Hypothalamus (tissue), 51 donors: ENCODE measurements at places on chromosomes 16 and 17.

- DNase-seq, result no peak
Measured at GRCh38 chr17:81267390-81268067, 27.6 kb downstream of the SLC38A10 start.

- no peak for DNase-seq
Measured at GRCh38 chr16:28873543-28874201, 4.6 kb upstream of the ATP2A1 start.

DNA sequence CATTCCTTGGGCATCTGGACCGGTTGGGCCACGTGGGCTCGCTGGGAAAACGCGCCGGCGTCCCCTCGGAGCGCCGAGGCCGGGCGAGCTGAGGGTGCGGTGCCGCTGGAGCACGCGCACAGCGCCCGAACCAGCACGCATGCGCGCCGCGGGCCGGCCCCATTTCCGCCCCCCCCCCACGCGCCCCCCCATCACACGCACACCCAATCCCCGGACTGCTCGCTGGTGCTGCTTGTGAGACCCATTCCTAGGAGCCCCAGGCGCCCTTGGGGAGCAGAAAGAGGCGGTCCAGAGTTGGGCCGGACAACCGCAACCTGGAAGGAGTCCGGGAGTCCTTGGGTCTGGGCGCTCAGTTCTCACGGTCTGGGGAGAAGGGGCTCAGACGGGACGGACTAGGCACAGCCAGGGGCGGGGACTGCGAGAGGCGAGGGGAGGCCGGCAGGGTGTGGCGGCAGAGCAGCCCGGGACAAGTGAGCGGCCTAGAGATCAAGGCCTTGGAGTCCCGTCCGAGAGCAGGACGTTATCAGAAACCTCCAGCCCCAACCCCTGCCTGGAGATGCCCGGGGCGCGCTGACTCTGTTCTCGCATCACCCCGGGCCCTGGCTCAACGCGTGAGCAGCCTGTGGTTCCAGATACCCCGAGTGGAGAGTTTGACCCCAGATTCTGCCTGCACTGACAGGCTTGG, 6.0 kb upstream of the CBX8 start:
- no peak for DNase-seq

GRCh38 chr16:87254734-87255133, 62.5 kb downstream of the C16orf95 start:
- DNase-seq, result no peak

GRCh38 chr16:85916141-85916890, 17.4 kb downstream of the IRF8 start:
- DNase-seq, result no peak

DNA sequence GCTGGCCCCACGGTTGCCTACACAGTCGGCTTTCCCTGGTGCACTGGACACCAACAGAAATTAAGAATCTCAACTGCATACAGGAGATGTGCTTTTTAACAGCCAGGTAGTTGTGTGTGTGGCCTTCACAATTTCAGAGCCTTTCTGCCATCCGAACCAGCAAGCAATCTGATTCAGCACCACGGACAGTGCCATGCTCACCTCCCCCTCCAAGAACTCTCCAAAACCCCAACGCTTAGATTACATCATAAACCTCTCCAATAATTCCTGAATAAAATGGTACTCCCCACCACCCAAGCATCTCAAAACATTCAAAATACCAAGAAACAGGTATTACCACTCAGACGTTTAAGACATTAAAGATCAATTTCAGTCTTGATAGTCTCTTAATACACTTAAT, 31.8 kb downstream of the USP7 start:
- DNase-seq, result no peak

GRCh38 chr16:11256661-11257130, 692 bp upstream of the SOCS1 start:
- peak; percentile 21 for DNase-seq

GRCh38 chr17:59491353-59492090, 73.9 kb upstream of the DHX40 start:
- no peak for DNase-seq

GRCh38 chr17:8975091-8975725, 9.7 kb upstream of the PIK3R5 start:
- no peak for DNase-seq

GRCh38 chr17:34493917-34494316, 85.5 kb upstream of the TMEM132E start:
- DNase-seq, result no peak

GRCh38 chr17:82230609-82231311, 1.9 kb downstream of the SLC16A3 start:
- DNase-seq, result peak; percentile 49

- no peak for DNase-seq
Measured at GRCh38 chr16:1469693-1470201, 5.1 kb downstream of the CLCN7 start.

DNA sequence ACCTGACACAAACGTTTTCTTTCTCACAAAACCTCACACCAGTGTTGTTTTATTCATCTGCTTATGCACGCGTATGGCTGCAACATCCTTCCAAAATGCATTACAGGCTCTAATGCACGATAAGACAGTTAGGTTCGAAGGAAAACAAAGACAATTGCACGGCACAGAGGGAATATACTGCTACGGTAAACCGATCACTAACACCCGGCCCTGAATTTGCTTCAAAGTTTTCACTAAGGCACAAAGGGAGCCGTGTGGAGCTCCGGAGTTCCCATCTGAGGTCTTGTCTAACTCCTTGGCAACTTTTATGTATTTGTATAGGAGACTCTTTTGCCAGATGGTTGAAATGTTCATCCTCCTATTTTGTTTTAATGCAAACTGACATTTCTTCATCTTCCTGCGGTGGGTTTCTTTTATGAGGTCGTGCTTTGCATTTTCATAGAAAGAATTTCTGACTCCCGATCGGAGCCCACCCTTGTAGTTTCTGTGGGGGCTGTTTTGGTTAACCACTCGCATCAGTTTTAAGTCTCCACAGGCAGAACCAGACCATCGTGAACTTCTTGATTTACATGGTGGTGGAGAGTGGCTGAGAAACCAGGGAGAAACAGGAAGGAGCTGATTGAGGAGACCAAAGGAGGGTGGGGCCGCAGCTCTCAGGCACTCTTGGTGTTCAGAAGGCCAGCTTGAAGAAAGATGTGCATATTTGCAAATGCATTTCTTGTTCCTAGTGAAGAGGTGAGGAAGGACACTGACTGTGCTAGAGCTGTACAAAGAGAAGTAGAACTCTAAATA, 516.8 kb downstream of the MAF start:
- DNase-seq, result no peak

GRCh38 chr16:69509125-69509524, 56.6 kb upstream of the NFAT5 start:
- DNase-seq, result no peak

DNA sequence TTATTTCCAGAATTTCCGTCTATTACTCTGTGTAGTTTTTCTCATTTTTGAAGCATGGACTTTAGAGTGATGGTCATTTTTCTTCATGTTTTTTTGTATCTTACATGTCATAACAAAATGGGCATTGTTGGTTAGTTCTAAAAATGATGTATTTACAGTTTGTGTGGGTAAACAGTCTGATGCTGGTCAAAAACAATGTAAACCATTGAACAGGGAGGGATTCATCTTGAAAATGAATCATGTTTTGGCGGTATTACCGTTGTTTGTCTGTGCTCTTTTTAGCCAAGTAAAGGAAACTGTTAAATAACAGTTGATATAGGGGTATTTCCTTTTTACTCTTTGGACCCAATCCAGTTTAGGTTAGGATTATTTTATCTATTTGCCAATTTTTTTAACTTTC, 315.8 kb downstream of the BCAS3 start:
- no peak for DNase-seq

- no peak for DNase-seq
Measured at GRCh38 chr17:34393401-34393800, 30.4 kb upstream of the CCL1 start.

GRCh38 chr16:57471209-57471608, 8.7 kb downstream of the POLR2C start:
- DNase-seq, result no peak

- no peak for DNase-seq
Measured at GRCh38 chr16:19210968-19211367, 42.9 kb downstream of the SYT17 start.

DNA sequence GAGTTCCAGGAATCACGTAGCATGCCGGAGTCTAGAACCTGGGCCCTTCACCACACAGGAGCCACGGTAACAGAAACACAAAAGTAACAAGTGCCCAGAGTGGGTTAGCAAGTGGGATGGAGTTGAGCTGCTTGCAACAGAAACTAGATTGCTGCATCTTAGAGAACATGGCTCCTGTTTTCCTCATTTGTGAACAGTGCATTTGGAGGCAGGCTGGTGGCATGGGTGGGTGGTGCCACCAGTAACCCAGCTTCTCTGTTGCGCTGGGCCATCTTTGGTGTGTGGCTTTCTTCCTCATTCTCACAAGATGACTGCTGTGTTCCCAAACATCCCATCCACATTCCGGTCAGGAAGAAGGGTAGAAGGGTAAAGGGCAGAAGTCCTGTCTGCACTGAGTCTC, 95.5 kb downstream of the KATNIP start:
- DNase-seq, result no peak

- DNase-seq, result no peak
Measured at GRCh38 chr16:2472885-2473445, 1.9 kb downstream of the NTN3 start.

DNA sequence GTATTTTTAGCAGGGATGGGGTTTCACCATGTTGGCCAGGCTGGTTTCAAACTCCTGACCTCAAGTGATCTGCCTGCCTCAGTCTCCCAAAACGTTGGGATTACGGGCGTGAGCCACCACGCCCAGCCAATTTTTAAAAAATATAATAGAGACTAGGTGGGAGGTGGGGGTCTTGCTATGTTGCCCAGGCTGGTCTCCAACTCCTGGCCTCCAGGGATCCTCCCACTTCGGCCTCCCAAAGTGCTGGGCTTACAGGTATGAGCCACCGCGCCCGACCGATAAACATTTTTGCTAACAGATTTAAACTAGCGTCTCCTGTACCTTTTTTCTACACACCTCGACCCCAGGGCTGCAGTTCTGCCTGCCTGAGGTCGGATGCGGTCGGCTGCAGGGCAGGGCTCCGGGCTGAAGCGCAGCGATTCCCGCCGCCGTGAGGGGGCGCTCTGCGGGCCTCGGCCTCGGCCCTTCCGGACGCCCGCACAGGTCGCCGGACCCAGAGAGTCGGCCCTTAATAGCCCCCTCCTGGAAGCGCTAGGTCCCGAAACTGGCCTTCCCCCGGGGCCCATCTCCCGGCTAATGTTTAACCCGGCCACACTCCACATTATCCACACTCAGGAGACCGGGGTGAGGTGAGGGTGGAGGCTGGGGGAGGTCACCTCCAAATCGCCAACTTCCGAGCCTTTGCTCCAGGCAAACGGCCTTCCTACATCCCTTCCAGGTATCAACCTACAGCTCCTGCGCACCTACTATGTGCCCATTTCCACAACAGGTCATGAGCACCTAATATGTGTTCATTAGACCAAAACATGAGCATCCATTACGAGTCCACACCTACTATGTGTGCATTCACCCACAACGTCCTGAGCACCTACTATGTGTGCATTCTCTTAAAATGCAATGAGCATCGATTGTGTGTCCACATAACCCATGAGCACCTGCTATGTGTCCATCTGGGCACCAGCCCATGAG, 2.0 kb upstream of the GLIS2 start:
- DNase-seq, result no peak

DNA sequence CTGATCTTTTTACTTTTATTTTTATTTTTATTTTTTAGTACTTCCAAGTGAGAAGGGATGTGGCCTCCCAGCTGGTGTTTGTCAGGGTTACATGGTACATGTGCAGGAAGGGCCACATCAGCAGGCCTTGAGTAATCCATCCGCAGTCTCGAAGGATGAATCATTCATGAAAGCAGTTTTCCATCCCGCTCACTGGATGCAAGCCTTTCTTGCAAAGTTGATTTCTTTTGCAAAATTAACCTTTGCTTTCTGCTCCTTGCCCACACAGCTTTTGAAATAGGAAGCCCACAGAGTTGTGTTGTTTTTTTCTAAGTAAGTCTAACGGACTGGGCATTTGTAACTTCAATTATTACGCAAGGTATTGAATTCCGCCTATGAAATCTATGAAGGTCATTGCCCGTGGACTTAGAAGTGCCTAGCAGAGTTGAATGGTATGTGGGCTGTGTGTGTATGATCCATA, 157.4 kb downstream of the PRKCA start:
- DNase-seq, result no peak
